Kidney glomerular epithelial cell (primary cell): ENCODE measurements at places on chromosomes 13 and 19.

- peak; percentile 35 for DNase-seq
These were observed 24.6 kb downstream of the TPT1 start for GRCh38 chr13:45316338-45316737.

GRCh38 chr13:43134868-43135267 is 111.5 kb downstream of the DNAJC15 start:
- DNase-seq: no peak

DNA sequence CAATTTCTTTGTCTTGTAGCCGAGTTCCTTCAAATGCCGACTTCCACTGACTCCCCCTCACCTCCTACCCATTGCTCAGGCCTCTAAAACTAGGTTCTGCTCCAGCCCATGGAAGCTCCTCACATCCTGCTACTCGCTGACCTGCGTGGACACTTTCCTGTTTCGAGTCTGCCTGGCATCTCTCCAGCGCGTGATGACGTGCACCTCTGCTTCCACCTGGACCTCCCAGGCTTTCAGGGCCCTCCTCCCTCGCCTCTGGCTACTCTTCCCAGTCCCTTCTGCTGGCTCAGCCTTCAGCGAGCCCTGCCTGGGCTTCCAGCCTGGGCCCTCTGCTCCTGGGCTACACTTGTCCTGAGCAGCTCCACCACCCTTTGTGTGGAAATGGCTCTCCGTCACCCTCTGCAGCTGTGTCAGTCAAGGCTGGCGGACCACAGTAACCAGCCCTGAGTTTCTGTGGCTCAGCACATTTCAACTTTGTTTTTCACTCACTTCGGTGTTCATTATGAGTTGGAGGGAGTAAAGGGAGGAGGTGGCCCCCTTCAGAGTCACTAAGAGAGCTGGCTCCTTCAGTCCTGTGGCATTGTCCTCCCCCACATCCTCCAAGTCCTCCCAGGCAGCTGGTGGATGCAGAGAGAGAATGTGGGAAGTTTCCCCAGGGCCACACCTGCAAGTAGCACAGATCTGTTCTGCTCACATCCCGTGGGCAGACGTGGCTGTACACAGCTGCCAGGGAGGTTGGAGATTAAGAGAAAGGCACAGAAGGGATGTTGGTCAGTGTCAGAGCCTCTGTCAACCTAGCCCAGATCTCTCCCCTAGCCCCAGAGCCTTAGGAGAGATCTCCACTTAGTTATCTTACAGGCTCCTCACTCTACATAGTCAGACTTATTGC is 49.4 kb downstream of the SERP2 start:
- no peak for DNase-seq

DNA sequence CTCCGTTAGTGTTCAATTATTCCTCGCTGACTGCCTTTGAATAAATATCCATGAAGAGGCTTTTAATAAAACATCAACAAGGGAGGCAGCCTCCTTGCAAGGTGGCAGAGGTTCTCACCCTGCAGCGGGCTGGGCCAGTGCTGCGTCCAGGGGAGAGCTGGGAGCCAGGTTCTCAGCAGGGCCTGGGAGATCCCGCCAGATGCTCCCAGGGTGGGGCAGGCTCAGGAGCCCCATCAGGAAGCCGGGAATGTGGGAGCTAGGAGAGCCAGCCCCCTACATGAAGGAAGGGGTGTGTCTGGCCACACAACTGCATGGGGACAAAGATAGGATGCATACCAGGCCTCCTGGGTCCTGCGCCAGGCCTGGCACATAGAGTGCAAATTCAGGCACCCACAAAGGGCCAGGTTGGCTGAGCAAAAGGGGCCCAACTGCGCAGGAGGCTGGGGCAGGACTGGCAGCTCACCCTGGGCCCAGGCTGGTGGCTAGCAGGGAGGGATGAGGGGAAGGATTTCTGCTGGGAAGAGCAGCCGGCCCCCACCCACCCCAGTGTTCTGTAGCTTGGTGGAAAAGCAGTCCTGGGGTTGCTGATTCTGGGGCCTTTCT is 22.8 kb downstream of the VSTM2B start:
- no peak for DNase-seq

GRCh38 chr19:36245210-36246005 is 30.5 kb downstream of the ZNF146 start:
- no peak for DNase-seq

DNA sequence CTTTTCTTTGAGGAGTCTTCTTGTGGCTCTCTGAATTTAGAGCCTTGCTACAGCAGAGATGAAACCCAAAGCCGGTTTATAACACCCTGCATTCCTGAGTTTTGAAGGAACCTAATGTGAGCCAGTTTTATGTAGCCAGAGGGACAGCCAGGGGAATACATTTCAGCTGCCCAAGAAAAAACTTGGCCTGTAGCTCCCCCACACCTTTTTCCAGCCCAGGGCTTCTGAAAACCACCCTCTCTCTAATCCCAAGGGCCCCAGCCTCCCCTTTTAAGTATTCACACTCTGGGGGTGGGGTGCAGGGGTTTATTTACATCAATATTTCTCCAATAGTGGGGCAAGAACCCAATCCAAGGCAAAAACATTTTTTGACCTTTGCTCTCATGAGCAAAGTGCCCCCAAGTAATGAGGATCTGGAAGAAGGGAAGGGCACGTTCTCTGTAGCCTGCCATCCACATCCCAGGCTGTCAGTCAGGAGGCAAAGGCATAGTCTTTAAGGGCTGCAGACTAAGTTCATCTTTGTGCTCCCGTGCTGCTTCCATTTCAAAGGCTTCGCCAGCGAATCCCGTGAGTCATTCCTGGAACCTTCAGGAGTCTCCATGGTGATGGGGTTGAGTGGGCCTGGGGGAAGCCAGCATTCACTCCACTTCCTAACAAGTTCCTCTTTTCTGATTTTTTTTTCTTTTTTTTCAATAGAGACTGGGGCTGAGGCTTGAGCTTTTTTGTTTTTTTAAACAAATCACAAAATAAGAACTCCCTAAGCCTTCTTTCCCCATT is 33.2 kb upstream of the MEDAG start:
- DNase-seq: peak; percentile 85

DNA sequence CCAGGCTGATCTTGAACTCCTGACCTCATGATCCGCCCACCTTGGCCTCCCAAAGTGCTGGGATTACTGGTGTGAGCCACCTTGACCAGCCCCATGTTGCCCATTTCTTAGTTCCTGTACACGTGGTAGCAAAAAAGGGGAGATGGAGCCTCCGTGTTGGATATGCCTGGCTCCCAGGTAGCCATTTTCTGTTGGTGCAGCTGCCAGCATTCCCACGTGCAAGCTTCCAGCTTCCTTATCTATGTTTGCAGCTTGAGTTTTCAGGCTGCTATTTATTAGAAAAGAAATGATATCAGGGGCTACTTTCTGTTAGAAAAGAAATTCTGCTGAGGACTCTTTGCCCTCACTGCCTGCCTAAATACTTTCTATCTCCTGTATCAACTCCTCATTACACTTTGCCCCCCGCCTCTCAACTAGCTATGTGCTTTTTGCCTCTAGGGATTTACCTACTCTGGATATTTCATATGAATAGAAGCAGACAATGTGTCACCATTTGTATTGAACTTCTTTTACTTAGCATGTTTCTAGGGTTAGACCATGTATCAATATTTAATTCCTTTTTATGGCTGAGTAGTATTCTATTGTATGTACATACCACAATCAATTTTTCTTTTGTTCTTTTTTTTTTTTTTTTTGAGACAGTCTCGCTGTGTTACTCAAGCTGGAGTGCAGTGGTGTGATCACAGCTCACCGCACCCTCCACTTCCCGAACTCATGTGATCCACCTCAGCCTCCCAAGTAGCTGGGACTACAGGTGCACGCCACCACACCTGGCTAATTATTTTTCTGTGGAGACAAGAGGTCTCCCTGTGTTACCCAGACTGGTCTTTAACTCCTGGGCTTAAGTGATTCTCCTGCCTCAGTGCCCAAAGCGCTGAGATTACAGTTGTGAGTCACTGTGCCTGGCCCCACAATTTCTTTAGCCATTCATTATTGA is 3.4 kb upstream of the TMED1 start:
- DNase-seq: no peak

DNA sequence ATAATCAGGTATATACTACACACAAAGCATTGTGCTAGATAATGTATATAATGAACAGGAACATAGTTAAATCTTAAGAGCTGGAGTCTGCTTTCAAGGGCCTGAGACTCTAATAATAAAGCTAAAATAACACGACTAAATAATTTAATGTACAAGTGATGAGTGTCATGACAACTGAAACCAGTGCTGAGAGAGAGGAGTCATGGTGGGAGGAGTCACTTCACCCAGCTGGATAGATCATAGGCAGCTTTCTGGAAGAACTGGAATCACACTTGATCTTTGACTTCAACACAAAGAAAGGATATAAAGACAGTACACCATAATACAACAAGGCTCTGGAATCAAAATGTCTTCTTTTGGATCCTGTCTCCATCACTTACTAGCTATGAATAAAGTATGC is 7.1 kb downstream of the RBM26 start:
- no peak for DNase-seq

- no peak for DNase-seq
These were observed 118.4 kb upstream of the SLC7A1 start for GRCh38 chr13:29713839-29714238.

GRCh38 chr19:3142781-3143337 is 7.0 kb downstream of the GNA15 start:
- DNase-seq: no peak

DNA sequence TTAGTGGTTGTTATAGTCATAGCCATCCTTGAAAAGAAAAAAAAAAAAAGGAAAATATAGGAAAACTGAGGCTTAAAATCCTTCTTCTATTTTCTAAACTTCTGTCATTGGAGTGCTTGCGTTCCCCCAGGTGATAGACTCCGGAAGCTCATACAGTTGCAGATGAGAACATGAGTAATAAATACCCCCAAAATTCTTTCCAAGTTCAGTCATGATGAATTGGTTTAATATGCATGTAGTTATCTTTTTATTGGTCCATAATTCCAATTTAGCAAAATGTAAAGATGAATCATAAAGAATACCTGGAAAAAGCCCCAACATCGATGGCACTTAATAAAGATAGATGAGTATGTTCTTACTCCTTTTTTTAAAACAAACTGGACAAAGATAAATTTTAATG is 192.3 kb downstream of the SHISA2 start:
- no peak for DNase-seq

- DNase-seq: no peak
These were observed 238.2 kb downstream of the B3GLCT start for GRCh38 chr13:31437975-31438374.

DNA sequence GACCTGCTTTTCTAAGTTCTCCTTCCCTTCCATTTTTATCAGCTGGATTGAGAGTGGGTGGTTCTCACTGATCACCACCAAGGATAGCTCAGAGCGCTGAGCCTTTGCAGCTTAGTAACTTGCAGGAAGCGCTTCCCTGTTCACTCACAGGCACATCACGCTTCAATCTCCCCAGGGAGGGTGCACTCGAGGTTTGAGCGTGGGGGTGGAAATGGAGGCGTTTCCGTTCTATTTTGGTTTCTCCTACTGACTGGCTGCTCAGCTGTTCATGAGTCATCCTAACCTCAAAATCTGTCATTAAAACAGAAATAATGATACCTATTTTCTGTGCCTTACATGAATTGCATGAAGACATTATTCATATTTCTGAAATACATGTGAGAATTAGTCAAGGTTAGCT is 292.1 kb downstream of the SPRY2 start:
- DNase-seq: peak; percentile 98

DNA sequence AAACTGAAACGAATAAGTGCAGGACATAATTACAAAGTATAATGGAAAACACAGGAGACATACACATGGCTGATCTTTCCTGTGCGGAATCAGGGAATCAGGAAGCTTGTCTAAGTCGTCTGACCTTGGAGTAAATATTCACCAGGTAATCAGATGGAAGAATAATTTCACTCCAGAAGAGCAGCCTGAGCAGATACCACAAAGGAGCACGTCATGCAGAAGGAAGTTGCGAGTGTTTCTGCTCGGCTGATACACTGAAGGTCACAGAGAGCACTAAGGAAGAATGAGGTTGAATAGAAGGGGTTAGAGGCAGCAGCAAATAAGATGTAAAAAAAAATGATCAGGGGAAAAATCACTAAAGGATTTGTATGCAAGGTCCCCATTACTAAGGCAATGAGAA is 122.3 kb upstream of the GPC6 start:
- DNase-seq: no peak

GRCh38 chr13:47588676-47589075 is 412.4 kb downstream of the SUCLA2 start:
- no peak for DNase-seq

DNA sequence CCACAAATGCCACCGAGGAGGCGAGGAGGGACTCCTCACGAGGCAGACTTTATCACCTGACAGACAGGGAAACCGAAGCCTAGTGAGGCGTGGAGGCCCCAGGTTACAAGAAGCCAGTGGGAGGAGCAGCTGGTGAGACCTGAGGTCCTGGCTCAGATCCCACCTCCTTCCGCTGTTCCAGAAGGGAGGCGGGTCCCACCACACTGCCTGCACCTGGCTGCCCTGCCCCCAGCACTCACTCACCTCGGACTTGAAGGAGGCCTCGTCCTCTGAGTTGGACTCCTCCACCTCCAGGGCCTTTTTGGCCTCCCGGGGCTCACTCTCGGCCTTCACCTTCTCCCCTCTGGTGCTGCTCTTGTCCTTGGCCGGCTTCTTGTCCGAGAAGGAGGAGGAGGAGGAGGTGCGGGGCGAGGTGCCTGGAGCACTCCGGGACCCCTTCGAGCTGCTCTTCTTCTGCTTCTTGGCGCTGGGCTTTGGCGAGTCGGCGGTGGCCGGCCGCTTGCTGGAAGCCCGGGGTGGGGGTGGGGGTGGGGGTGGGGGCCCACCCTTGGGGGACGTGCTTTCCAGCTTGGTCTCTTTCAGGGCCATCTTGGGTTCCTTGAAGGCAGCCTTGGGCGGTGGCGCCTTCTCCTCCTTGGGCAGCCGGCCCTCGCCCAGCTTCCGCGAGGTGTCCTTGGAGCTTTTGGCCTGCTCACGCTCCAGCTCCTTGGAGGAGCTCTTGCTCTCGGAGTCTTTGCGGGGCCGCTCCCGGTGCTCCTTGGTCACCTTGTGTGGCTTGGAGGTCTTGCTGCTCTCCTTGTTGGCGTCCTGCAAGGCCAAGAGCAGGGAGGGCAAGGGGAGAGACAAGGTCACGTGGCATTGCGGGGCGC is 57.7 kb downstream of the MLLT1 start:
- no peak for DNase-seq

GRCh38 chr19:45922281-45922680 is 7.7 kb upstream of the NANOS2 start:
- DNase-seq: no peak

GRCh38 chr13:25762281-25762680 is 289.5 kb downstream of the SHISA2 start:
- DNase-seq: no peak

GRCh38 chr19:47330466-47330869 is 1.5 kb upstream of the C5AR2 start:
- no peak for DNase-seq

- no peak for DNase-seq
These were observed 764.9 kb downstream of the LIG4 start for GRCh38 chr13:107450431-107450830.

DNA sequence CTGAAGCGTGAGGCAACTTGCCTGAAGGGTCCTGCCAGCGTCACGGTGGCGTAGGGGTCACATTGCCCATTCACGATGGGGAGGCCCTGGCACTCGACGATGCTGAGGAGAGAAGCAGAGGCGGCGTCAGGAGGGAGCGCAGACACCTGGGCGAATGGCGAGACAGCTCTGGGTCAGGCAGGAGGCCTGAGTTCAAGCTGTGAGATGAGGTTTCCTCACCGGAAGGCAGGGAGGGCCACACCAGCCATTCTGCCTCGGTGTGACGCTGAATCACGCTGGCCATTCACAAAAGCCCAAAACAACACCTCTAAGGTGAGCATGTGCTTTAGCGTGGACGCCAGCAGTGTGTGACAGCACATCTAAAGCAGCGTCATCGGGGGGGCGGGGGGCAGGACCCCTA is 54.0 kb upstream of the C13orf46 start:
- no peak for DNase-seq

GRCh38 chr13:107993239-107993949 is 221.9 kb downstream of the LIG4 start:
- no peak for DNase-seq
